ENCODE measurements at places on chromosomes 4 and X.
A peak's percentile ranks its signal among the peaks of the same experiment; 100 is the strongest.

DNA sequence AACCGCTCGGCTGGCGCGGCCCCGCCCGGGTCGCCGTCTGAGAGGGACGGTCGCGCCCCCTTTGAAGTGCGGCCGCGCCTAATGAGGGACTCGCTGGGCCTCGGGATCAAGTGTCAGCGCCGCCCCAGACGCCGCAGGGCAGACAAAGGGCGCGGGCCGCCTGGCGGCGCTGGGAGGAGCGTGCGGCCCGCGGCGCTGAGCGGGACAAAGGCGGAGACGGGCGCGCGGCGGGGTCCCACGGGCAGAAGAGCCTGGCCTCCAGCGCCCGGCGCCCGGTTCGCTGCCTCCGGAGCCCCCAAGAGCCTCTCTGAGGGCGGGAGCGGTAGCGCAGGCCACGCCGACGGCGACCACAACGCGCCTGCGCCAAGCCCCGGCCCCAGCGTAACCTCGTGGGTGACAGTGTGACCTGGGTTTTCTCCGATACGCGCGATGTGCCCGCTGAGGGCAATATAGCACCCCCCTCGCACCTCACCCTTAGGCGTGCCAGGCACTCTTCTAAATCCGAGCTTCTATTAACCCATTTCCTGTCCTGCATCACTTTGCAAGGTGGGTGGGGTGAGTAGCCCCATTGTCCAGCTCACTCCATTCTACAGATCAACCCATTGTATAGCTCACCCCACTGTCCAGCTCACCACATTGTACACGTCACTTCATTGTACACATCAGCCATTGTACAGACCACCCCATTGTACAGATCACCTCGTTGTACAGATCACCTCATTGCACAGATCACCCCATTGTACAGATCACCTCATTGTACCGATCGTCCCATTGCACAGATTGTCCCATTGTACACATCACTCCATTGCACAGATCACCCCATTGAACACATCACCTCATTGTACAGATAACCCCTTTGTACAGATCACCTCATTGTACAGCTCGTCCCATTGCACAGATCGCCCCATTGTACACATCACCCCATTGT lies 33.7 kb upstream of the STX18 start:
- peak overlapping the region; percentile 12 for H3K27ac ChIP-seq
- H3K36me3 ChIP-seq = no peaks in the 10 kb centered on the region
- peak; percentile 54 for DNase-seq
- H3K4me1 ChIP-seq = no peaks in the 10 kb centered on the region

DNA sequence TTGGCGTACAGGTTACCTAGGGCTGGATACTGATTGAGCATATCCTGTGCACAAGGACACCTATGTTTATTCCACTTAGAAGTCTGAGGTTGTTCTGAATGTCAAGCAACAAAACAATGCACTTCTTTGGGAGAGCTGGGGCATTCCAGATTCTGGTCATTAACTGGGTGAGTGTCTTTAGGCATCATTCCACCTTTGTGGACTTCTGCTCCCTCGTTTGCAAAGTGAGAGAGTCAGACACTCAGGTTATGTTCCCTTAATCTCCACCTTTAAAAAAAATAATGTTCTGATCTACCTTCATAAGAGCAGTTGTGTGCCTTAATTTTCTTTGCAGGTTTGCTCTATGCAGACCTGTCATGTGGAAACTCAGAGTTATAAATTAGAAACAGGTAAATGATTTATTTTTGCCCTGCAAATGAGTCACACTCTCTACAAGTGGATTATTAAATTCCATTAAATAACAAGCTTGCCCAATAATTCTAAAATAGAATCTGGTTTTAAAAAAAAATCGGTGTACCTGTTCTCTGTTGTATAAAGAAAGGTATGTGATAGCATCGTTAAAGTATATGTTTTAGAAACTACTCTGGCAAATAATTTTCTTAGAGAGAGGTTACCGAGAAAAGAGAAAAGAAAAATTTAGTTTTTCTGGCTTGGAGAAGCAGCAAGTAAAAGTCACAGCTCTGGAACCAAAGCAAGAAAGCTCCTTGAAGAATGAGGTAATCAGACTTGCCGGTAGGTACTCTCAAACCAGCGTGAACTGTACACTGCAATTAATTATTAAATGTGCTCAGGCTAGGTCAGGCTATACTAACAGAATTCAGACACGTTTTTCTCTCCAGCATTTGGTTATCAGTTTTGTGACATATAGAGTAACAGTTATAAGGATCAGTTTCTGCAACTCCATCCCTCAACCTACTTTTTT lies 93.2 kb downstream of the SORBS2 start:
- no peak overlapping the region for H3K27ac ChIP-seq
- no peaks in the 10 kb centered on the region for H3K36me3 ChIP-seq

GRCh38 chrX:2262668-2263055 lies 238.1 kb downstream of the DHRSX start:
- no peak for DNase-seq
- H3K36me3 ChIP-seq = no peaks in the 10 kb centered on the region
- no peak overlapping the region for H3K27ac ChIP-seq
- H3K27me3 ChIP-seq = no peaks in the 10 kb centered on the region
- no peaks in the 10 kb centered on the region for H3K4me1 ChIP-seq

GRCh38 chrX:78452356-78452755 lies 124.9 kb upstream of the CYSLTR1 start:
- no peak overlapping the region for H3K4me3 ChIP-seq
- no peaks in the 10 kb centered on the region for H3K4me1 ChIP-seq
- no peak overlapping the region for H3K27ac ChIP-seq
- no peaks in the 10 kb centered on the region for H3K27me3 ChIP-seq

DNA sequence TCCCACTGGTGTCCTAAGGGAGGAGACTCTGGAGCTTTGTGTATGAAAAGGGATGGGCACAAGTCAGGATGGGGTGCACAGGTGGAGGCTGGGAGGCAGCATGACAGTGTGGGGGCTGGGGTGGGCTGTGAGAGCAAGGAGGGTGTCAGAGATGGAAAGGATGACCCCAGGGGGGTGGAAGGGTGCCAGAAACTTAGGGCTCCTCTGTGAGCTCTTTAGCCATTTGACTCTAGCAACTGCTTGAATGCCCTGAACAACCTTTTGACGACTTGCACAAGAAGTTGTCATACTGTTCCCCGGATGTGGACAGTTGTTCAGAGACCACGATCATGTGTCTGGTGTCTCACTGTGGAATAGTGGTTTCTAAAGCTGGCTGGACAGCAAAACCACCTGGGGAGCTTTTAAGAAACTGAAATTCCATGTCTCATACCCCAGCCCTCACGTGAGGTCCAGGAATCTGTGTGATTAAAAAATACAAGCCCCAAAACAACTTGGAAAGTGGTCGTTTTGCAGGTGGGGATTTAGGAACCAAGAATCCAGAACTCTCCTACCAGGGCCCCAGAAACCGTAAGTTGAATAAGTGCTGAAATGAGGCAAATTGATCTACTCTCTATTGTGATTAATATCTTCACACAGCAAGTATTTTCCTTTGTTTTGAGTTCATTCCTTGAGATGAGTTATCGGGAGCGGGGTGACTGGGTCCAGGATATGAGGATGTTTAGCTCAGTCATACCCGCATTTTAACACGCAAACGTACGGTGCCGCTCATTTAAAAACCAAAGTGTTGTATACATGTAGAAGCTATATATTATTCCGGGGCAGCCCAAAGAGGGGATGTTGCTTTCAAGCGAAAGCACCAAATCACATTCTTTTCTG lies 3.4 kb downstream of the RHOH start:
- DNase-seq = no peak
- H3K36me3 ChIP-seq = no peaks in the 10 kb centered on the region
- H3K4me3 ChIP-seq = peak overlapping the region; percentile 6
- no peaks in the 10 kb centered on the region for H3K4me1 ChIP-seq
- no peak overlapping the region for H3K27ac ChIP-seq
